NCI-H774 (cell line): ENCODE measurements at places on chromosomes 11 and 22.

- no peak for DNase-seq
These were observed 81.1 kb downstream of the MORC2 start for GRCh38 chr22:30887453-30887852.

GRCh38 chr11:46436113-46436512, 44.5 kb upstream of the CHRM4 start:
- DNase-seq, result no peak

GRCh38 chr22:17997456-17997855, 26.9 kb downstream of the MICAL3 start:
- DNase-seq, result no peak

- no peak for DNase-seq
These were observed 7.0 kb downstream of the PARVG start for GRCh38 chr22:44187652-44188230.

GRCh38 chr22:30159561-30160353, 79.5 kb downstream of the HORMAD2 start:
- DNase-seq, result no peak

- DNase-seq, result no peak
These were observed at the start of gene IFITM1 for GRCh38 chr11:313787-314553. TSS of gene IFITM1 (plus strand) at chr11:314040. CDS start at chr11:314171, 131 bp downstream.

DNA sequence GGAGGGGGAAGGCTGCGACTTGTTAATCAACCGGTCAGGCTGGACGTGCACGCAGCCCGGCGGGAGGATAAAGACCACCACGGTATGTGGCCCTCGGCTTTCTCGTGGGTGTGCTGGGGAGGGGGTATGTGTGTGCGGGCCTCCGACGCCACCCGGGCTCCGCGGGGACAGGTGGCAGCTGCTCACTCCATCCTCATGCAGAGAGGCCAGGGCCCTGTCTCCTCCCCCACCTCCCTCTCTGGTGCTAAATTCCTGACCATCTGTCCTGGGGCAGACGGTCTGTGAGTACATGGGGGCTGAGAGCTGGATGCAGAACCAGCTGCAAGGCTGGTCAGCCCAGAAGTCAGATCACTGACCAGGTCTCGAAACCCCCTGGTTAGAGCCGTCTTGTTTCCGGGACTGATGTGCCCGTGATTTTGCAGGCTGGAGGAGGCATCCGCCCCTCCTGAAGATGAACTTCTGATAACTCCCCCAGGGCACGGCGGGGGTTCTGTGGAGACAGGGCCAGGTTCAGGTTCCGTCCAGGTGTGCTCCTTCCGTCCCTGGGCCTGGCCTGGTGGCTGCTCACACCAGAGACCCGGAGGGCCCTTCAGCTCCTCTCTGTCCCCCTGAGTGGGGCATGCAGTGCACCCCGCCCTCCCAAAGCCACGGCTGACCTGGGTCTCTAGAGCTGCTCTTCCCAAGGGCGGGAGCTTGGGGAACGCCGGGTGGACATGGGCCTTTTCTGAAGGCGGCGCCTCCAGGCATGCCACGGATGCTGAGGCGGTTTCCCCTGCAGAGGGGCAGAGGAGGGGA, 1119.7 kb downstream of the BRD1 start:
- DNase-seq, result no peak

DNA sequence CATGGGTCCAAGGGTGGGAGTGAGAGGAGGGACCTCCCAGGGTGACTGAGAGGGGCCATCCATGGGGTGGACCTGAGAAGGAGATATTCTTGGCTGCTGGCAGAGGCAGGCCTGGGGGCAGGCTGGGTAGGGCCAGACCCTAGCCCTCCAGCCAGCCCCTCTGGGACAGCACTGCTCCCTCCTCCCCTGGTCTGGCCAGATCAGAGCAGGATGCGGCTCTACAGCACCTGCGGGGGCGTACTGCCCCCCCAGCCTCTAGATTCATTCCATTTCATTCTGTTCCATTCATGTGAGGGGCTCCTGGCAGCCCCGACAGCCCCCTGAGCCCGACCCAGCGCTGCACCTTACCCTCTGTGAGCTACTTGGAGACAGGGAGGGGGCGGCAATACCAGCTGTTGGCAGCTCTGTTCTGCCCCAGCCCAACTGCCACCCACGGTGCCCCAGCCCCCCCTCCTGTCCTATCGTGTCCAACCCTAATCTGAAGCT, 34.3 kb upstream of the MYRF start:
- DNase-seq, result no peak

GRCh38 chr11:2156416-2157182, 4.4 kb downstream of the INS start:
- DNase-seq, result peak; percentile 8

DNA sequence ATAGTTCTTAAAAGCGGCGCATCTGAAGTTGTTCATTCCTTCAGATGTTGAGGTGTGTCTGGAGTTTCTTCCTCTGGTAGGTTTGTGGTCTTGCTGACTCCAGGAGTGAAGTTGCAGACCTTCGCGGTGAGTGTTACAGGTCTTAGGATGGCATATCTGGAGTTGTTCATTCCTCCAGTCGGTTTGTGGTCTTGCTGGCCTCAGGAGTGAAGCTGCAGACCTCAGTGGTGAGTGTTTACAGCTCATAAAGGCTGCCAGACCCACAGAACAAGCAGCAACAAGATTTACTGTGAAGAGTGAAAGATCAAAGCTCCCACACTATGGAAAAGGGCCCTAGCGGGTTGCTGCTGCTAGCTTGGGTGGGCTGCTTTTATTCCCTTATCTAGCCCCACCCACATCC, 201.7 kb upstream of the PDGFD start:
- no peak for DNase-seq
